ENCODE measurements at places on chromosomes 16 and 17.

GRCh38 chr17:31544186-31544585 is 152.7 kb downstream of the RAB11FIP4 start:
- no peak for DNase-seq

- no peak for DNase-seq
Measured at GRCh38 chr17:38315497-38315896, 18.5 kb downstream of the MRPL45 start.

- DNase-seq = no peak
Measured at GRCh38 chr17:19016297-19016696, 11.7 kb upstream of the FAM83G start.

DNA sequence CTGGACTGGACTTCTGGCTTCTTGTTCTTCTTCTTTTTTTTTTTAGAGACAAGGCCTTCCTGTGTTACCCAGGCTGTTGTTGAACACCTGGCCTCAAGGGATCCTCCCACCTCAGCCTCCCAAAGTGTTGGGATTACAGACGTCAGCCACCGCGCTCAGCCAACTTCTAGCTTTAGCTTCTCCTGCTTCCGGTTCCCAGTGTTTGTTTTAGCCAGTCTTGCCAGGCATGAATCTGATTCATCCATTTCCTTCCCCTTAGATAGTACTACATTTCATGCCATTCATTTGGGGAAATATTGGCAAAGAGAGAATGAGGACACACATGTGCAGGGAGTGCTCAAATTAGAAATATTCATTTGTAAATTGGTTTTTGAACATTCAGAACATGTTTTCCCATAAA is 12.1 kb upstream of the NDUFAB1 start:
- DNase-seq = no peak

DNA sequence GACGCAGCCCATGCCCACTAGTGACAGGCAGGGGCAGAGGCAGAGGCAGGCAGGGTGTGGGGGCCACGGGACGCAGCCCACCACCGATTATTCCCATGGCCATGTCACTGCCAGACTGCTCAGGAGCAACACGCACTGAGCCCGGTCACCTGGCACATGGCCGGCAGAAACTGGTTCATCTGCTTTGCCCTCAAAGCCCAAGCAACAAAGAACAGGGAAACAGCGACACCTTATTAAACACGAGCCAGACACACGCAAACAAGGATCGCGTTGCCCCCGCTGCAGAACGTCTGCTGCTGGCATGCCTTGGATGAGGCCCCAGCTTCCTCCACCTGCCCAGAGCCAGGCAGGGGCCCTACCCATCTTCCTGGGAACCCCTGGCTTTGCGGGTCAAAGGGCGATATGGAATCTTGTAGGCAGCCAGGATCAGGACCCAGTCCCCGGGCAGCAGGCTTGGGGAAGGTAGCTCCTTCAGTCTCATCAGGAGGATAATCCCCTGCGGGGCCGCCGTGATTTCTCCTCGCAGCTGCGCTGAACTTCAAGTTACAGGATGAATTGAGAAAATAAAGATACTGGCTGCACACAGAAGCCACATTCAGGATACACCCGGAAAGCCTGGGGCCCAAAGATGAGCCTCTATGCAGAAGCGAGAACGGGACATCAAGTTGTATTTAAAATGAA is 4.8 kb downstream of the TBC1D16 start:
- DNase-seq = no peak

- DNase-seq = no peak
Measured at GRCh38 chr16:81127051-81127450, 30.9 kb upstream of the GCSH start.

- DNase-seq = no peak
Measured at GRCh38 chr16:76959166-76959565, 231.8 kb upstream of the MON1B start.

GRCh38 chr17:52505601-52506000 is 347.1 kb upstream of the CA10 start:
- DNase-seq = no peak

DNA sequence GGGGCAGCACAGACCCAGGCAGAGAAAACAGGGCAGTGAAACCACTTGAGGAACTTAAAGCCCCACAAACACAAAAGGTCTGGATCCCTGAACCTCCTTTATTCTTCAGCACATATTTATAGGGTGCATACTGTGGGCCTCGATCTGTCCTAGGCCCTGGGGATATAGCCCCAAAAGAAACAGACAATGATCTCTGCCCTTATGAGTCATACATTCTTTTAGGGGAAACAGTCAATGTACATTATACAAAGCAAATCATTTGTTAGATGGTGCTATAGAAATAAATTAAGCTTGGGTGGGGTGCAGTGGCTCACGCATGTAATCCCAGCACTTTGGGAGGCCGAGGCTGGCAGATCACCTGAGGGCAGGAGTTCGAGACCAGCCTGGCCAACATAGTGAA is 10.0 kb upstream of the HES7 start:
- DNase-seq = no peak

GRCh38 chr17:80671039-80671824 is 126.6 kb downstream of the RPTOR start:
- DNase-seq = no peak

DNA sequence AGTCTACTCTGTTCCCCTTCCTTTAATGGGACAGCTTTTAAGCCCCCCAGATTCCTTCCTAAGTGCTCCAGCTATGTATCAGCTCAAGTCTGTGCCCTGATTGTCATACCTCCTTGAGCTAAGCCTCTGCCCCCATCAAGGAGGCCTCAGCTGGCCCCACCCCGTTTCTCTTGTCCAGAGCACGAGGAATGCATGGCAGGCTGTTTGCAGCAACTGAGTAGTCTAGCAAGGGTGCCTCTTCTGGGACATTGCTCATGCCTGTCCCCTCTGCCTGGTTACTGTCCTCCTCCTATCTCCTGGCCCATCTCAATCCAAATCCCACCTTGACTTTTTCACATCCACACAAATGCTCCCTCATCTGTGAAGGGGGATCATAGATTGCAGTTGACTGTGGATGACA is 27.8 kb upstream of the TMEM220 start:
- no peak for DNase-seq

DNA sequence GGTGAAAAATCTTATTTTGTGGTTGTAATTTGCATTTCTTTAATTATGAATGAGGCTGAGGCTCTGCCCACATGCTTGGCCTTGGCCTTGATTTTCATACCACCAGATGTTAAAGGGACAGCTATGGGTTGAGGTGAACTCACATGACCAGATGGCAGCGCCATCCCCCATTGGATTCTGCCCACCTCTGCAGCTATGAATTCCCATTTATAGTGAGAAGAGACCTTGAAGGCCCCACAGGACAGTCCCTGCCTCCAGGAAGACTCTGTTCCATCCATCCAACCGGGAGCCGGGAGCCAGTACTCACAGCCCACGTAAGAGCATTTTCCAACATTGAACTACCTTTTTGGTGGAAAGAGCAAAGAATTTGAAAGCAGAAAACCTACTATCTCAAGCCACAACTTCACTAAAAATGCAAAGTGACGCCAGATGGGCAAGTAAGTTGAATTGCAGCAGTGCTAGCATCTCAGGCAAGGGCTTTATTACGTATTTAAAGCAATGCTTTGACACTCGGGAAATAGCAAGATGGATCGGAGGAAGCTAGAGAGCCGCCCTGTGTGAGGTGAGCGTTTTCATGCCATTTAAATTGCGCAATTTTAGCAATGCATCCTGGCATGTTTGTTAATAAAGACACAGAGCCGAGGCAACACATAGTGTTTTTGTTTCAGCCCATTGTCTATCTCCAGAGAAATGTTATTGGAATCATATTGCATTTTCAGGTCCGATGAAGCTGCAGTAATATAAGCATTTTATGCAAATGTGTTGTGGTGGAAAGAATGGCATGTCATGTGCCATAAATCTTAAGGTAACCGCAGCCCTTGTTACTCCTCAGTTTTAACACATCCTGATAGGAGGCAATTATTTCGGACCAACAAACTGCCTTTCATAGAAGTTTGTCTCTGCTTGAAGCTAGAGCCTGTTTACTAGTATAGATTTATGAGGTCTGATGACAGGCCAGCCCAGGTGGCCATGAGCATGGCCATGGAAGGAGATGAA is 273.4 kb upstream of the TNRC6C start:
- no peak for DNase-seq

DNA sequence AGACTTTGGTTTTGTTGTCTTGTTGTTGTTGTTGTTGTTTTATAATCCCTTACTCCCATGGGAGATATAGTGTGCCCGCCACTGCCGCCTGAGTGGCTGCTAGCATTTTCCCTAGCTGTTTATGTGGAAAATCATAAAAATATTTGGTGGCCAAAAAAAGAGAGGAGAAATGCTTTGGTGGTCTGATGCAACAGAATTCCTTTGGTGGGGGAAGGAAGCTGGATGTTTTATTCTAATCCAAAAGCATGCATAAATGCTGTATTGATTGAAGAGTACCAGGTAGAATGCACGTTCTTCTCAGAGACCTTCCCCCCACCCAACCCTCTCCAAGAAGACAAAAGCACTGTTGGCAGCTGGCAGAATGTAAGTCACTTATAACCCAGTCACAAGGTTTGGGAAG is 93.2 kb downstream of the C17orf67 start:
- DNase-seq = no peak

DNA sequence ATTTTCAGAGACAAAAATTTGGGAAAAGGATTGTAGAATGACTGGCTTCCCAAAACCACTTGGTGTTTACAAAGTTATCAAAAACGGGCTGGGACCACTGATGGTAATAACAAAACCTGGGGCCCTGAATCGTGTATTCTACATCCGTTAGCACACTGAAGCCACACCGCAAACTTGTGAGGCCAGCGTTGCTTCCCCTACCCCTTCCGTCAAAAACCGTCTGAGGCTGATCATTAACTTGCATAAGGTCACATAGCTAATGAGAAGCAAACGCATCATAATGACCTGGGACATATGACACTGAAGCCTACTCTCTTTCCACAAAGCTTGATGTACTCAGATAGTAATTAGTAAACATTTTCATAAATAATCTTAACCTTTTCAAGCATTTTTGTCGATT is 704.3 kb downstream of the MAF start:
- no peak for DNase-seq

DNA sequence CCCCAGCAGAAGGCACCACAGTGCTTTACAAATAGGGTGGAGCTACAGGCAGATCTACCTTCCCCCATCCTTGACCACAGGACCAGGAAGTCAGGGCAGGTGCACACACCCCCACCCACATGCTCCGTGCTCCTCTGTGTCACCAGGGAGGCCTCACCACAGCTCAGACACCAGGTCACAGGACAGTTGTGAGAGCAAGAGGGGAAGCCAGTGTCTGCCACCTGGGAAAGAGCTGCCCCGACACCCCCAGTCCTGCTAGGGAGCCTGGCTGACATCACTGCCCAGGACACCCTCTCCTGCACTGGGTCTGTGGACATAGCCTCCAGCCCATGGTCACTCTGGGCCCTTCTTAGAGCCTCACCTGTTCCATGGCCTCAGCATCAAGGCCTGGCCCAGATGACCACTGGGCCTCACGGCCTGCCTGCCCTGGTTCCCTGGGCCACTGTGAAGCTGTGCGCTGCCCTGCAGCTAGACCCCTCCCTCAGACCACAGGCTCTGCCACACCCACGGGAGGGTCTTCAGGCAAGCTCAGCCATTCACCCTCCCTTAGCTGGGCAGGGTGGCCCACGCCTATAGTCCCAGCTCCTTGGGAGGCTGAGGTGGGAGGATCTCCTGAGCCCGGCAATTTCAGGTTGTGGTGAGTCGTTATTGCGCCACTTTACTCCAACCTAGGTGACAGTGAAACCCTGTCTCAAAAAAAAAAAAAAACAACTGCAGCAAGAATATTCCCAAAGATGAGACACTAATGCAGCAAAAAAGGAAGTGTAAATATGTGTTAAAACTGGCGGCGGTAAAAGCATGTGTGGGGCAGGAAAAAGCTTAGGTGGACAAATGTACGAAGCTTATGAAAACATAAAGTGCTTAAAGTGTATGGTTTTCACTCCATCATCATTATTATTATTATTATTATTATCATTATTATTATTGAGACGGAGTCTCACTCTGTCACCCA is 14.2 kb downstream of the POLR3K start:
- DNase-seq = peak; percentile 86

DNA sequence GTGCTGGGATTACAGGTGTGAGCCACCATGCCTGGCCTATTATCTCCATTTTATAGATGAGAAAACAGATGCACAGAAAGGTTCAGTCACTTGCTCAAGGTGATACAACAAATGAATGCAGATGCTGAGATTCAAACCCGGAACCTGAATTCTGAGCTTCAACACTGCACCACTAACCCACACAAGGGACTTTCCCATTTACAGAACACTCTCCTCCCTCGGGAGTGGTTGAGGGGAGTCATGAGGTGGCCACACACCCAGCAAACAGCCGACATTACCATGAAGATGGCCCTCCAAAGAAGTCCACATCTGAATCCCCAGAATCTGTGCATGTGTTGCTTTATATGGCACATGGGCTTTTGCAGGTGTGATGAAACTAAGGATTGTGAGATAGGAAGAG is 9.1 kb downstream of the BCL7C start:
- no peak for DNase-seq

DNA sequence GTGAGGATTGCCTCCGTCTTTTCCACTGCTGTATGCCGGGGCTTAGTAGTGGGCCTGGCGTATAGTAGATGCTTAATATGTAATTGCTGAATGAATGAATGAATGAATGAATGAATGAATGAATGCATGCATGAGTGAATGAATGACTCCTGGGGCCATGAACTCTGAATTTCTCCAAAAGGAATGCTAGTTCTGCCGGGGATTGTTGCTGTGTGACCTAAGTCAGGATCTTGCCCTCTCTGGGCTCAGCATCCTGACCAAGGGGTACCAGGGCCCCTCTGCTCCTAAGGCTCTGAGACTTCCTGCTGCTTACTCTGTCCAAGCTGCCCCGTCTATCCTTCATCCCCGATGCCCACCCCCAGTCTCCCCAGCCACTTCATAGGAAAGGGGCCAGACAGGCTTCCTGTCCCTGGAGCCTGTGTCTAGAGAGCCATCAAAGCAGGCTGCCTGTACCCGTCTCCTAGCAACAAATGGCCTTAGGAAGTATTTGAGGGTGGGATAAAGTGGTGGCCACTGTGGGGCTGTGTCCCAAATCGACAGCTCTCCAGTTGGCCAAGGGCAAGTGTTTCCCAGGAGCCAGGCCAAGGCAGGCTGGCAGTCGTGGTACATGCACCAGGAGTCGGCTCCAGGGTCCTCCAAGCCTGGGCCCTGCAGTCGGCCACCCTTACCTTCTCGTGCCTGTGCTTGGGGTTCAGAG is 11.6 kb upstream of the MPRIP start:
- DNase-seq = no peak

GRCh38 chr17:38628441-38628840 is 22.7 kb upstream of the SRCIN1 start:
- DNase-seq = no peak

GRCh38 chr16:50915120-50915519 is 173.2 kb downstream of the CYLD start:
- DNase-seq = no peak

GRCh38 chr17:66098040-66098439 is 93.9 kb downstream of the CEP112 start:
- no peak for DNase-seq

- DNase-seq = no peak
Measured at GRCh38 chr17:30954046-30954830, 16.6 kb upstream of the RNF135 start.

- no peak for DNase-seq
Measured at GRCh38 chr17:2466931-2467330, 44.8 kb downstream of the METTL16 start.
